Adipocyte (in vitro differentiated cells): ENCODE measurements at places on chromosomes 2 and 18.

GRCh38 chr2:113157897-113158753 lies 15.6 kb upstream of the PSD4 start:
- DNase-seq, result peak; percentile 58

GRCh38 chr2:200159829-200160781 lies 146.4 kb upstream of the SPATS2L start:
- DNase-seq, result peak; percentile 42

DNA sequence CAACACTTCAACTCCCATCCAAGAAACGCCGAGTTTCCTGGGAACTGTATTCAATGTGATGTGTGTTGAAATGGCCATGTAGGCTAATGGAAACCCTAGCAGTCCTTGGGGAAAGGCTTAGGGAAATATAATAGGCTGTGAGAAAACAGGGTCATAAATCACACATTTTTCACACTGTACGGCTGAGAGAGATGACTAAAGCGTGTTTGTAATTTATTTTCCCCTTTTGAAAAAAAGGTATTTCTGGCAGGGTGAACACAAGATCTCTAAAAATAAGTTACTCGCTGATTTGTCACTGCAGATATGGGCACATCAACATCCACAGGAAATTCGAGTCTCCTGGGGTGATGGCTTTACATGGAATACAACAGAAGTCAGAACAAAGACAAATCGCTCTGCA lies 109.6 kb upstream of the ST6GAL2 start:
- no peak for DNase-seq

DNA sequence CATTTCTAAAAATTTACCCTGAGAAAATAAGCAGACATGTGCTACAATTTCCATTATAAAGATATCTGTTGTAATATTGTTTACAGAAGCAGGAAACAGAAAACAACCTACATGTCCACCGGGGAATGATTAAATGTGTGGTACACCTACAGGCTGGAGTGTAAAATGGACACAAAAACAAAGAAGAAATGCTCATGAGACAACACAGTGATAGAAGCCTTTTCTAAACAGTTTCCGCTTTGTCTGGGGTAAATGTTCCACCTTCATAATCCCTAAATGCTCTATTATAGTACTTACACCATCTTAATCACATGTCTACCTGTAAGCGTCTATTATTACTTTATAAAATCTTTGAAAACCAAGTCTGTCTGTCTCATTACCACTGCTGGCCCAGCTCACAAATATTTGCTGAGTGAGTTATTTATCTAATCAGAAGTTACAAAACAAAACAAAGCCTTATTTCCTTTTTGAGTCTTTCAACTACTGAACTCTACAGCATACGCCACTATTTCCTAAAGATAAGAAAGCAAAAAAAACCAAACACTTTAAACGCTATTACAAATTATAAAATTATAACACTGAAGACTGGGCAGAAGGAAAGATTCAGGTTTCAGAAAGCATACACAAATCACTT lies 95.3 kb downstream of the PIGN start:
- no peak for DNase-seq

DNA sequence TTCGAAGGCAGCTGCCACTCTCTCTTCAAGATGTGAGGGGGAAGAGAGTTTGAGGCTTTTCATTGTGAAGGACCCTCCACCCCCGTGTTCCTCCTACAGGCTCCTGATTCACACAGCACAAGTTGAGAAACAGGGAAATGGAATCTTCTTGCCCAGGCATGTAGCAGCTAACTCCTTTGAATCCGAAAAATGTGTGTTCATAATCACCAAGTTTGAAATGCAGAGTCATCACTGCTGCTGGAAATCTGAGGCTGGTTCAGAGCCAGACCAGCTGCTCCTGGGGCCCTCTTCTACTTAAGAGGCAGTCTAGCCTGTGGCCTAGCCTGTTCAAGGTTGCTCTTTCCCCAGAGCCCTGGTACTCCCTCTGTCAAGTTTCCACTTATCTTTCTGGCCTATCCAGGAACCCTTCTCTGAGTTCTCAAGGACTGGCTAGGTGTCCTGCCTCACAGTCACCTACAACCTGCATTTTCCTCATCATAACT lies 166.4 kb downstream of the TMEM247 start:
- peak; percentile 85 for DNase-seq

DNA sequence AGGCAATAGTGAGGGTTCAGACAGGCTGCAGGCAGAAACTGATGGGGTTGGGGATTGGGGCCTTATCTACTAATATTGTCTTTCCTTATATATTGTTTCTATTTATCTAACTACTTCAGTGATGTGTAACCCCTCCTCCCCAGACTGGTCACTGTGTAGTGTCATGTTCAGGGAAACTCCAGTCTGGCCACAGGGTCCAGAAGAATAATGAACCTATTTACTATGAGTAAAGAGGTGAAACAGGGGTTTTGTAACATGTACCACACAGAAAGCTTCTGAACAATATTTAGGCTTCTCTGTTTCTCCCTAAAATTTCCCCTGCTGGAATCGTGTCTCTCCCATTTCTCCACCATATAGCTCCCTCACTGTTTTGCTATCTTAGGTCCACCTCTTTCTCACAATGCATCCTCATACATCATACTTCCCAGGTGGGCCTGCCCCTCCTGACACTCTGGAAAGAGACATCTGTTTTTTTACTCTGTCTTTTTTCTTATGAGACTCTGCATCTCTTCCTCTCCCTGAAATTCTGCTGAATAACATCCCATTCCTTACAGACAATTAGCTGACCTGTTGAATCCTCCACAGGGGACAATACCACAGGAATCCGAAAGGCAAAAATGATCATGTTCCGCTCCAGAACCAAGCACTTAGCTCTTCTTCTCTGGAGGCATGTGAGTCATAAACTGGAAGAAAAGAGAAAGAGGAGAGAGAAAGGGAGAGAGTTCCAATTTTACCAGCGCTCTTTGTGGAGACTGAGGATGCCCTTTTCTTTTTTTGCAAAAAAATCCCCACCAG lies 154.8 kb downstream of the ZEB2 start:
- peak; percentile 19 for DNase-seq

DNA sequence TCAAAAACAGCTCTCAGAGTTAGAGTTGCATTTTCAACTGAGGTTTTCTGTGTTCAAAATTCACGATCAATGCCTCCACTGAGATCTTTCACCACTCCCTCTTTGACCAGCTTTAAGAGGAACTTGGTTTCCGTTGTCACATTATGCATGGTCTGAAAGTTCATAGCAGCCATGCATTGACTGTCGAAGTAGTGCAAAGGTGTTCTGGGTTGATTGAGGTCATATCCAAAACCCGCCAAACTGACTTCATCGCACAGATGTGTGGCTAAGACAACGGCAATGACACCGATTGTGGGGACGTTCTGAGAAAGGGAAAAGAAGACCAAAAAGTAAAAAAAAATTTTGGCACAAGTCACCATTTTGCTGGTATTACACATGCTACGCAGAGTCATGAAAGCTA lies 48.7 kb downstream of the ST3GAL5 start:
- DNase-seq, result no peak

DNA sequence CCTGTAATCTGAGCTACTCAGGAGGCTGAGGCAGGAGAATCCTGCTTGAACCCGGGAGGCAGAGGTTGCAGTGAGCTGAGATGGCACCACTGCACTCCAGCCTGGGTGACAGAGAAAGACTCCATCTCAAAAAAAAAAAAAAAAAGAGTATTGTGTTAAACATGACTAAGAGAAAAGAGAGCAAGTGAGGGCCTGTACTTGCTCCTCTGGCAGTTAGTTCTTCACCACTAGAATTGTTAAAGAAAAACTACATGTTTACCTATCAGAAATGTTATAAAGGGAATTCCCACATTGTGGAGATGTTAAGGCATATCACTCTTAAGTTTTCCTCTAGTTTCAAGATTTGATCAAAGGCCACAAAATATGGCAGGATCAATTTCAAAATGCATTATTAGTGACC lies 75.4 kb upstream of the LRATD1 start:
- no peak for DNase-seq

GRCh38 chr18:50044402-50044801 lies 150.5 kb downstream of the MYO5B start:
- no peak for DNase-seq

GRCh38 chr18:62944454-62944853 lies 229.1 kb downstream of the PHLPP1 start:
- no peak for DNase-seq

DNA sequence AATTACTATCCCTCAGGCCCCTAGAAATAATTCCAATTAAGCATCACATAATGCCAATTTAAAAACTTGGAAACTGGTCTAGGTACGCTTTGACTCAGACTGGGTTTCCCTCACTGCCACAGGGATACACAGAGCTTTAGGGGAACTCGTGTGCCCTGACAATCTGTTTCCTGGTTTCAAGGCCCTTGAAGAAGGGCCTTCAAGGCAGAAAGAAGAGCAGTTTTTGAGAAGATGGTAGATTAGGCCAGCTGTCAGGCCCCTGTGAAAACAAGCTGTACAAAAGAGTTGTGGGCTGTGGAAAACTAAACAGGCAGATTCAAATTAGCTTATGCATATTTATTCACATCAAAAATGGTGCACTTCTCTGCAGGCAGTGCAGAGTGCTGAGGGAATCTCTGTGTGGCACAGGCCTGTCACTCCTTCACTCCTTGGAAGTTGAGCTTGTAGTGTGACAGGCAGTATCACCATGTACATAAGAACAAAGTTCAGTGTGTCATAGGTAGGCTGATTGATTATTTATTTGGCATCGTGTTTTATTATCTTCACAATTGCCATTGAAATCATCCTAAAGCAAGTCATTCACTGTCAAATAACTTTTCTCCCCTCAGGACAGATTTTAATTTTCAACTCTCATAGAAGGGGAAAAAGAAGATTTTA lies 614.4 kb upstream of the GYPC start:
- no peak for DNase-seq

DNA sequence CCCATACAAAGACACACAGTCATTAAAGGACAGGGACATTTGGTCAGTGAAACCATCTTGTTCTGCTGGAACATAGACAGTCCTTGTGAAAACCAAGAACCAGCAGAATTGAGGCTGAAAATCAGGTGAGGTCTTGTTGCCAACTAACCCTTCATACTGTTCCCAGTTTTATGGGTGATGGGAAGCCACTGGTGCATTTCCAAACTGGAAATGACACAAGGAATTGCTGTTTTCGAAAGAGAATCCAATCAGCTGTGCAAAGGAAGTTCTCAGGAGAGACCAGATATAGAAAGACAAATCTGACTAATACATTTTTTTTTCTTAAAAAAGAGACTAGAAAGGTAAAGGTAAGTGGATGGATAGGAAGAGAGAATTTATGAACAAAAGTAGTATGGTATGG lies 948.2 kb downstream of the TSN start:
- DNase-seq, result no peak

GRCh38 chr2:56382466-56382865 lies 198.7 kb downstream of the CCDC85A start:
- DNase-seq, result no peak

GRCh38 chr2:217294818-217295217 lies 435.0 kb upstream of the TNP1 start:
- no peak for DNase-seq
